ENCODE measurements at places on chromosomes 16 and 17.

GRCh38 chr17:39925282-39926134 lies 1.9 kb downstream of the ORMDL3 start:
- DNase-seq: no peak

GRCh38 chr16:1771864-1772361 lies 570 bp upstream of the NME3 start:
- no peak for DNase-seq

- no peak for DNase-seq
Measured at GRCh38 chr17:16438173-16438556, 22.8 kb downstream of the TRPV2 start.

DNA sequence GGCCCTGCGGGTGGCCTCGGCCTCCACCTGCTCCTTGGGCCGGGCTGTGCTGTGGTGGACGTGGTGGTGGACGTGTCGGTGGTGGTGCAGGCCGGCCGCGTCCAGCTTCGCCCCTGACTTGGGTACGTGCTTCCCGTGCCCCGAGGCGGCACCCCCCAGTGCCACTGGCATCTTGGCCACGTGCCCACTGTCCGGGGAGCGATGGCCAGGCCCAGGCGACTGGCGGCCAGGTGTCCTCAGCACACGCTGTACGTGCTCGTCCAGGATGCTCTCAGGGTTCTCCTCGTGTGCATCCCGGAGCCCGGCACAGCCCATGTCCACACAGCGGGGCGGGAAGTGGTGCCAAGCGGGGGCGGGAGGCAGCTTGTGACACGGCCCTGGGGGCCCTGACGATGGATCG lies 14.9 kb downstream of the PDIA2 start:
- no peak for DNase-seq

GRCh38 chr17:72295916-72296315 lies 175.1 kb downstream of the SOX9 start:
- no peak for DNase-seq

- DNase-seq: no peak
Measured at GRCh38 chr17:27403480-27404005, 52.7 kb upstream of the KSR1 start.

DNA sequence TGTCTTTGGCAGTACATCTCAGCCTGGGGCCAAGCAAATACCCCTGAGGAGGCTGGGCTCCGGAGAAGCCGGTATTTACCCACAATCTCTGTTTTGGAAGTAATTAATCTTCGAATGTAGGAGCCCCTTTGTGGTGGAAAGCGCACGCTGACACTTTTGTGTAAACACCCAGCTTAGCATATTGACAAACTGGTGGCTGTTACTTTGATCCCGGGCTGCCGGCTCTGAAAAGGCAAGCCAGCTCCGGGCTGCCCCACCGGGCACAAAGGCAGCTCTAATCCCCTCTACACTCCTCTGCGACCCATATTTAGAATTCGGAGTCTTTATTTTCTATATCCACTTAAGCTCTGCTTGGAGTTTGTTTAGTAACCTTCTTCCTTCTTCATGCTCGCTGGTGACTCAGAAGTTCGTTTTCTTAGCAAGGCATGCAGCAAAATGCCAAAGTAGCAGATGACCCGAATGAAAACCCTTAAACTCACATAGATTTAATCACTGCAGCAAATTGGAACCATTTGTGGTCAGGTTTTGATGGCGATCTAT lies 144.0 kb upstream of the IRX3 start:
- DNase-seq: no peak

GRCh38 chr17:9142772-9143494 lies 121.6 kb downstream of the NTN1 start:
- no peak for DNase-seq

GRCh38 chr17:79650283-79650682 lies 39.4 kb upstream of the RBFOX3 start:
- no peak for DNase-seq

GRCh38 chr16:80027007-80027965 lies 426.7 kb upstream of the MAF start:
- DNase-seq: peak; percentile 95

GRCh38 chr17:16470265-16470664 lies 21.7 kb downstream of the LRRC75A start:
- no peak for DNase-seq

DNA sequence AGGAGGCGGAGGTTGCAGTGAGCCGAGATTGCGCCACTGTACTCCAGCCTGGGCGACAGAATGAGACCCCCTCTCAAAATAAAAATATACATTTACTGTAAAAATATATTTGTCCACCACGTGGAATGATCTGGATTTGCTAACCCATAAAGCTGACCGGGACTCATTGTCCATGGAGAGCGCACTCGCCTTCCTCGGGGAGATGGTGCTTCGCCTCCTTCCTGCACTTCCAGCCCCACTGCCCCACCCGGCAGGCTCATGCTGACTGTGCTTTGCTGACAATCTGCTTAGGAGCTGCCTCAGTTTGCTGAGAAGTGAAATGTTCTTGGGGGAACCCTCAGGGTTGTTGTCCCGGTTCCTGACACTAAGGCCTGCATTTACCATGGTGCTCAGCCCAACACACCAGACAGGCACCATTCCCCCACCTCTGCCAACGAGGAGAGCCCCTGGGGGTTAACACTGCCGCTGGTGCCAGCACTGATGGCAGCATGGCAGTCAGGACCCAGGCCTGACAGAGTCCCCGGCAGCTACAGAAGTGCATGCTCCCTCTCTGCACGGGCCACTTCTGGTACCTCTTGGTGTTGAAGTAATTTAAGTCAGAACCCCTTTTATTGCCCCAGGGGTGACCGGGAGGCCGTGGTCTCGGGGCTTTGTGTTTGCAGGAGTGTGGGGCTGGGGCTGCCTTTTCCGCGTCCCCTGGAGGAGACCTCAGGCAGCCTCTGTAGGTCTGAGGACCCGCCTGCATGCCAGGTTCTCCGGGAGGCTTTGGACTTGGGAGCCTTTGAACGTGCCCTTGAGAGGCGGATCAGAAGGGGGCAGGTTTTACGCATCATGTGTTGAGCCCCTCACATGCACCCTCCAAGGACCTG lies 2.5 kb downstream of the NUBP2 start:
- no peak for DNase-seq

- no peak for DNase-seq
Measured at GRCh38 chr16:83366228-83366627, 441.6 kb upstream of the HSBP1 start.

DNA sequence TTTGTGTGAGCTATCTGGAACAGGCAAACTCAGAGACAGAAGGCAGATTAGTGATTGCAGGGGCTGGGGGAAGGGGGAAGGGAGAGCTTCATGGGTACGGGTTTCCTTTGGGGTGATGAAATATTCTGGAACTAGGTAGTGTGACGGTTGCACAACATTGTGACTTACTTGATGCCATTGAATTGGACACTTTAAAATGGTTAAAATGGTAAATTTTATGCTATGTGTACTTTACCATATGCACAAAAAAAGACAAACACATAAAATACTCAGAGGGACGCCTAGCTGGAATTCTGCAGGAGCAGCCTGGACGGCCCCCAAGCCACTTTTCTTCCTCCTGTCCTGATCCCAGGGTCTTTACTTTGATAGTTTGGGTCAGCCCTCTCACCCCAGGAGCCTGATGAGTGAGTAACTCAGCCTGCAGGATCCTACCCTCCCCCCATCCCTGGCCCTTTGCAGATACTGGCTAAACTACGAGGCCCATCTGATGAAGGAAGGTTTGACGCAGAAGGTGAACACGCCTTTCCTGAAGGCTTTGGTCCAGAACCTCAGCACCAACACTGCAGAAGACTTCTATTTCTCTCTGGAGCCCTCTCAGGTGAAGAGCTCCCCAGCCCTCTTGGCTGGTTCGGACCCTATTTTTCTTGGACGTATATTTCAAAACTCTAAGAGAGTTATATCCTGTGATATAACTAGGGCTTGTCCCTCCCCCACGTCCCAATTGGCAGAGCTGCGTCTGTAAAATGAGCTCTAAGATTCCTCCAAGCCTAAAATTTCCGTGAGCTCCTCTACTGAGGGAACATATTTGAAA lies 7.8 kb downstream of the ADGRG3 start:
- no peak for DNase-seq

DNA sequence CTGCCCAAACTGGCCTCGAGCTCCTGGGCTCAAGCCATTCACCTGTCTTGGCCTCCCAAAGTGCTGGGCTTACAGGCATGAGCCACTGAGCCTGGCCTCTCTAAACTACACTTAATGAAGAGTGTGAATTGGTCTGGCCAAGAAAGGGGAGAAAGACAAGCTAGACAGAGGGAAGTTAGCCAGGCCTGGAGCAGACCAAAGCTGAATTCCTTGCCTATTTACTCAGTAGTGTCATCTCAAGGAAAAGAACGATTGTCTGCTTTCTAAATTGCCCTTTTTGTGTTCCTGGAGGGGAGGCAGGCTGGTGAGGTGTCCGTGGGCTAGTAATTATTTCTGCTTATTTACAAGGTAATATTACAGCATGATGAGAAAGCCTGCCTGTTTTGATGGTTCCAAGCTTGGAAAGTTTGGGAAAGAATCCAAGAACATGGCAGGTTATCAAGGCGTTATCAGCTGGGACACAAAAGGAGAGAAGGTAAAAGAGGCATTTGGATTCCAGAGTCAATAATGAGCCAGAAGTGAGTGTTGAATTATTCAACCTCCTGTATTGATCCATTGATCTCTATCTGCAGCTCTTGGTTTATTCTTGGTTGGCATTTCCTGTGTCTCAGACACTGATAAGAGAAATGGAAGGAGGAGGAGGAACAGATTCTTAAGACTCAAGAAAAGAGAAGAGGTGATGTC lies 6.3 kb upstream of the CBFB start:
- no peak for DNase-seq

DNA sequence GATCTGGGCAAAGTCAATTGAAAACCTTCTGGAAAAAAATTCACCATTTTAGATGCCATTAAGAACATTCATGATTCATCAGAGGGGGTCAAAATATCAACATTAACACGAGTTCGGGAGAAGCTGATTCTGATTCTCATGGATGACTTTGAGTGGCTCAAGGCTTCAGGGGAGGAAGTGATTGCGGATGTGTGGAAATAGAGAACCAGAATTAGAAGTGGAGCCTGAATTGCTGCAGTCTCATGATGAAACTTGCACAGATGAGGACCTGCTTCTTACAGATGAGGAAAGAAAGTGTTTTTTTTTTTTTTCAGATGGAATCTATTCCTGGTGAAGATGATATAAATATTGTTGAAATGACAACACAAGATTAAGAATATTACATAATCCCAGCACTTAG lies 12.9 kb downstream of the ITGAX start:
- no peak for DNase-seq
